Urinary bladder (tissue), 4 donors: ENCODE measurements at places on chromosomes 11 and 22. TPM values are rescaled to one million over a fixed set of nuclear protein-coding genes. Genes with fewer than 3 reads are reported as not detected.

The OR5B2 gene
- total RNA-seq = not detected

- no peak for DNase-seq
Observed at GRCh38 chr11:29321293-29322132, 695.3 kb downstream of the KCNA4 start.

The SLCO2B1 gene
- total RNA-seq = 11.7 TPM

DNA sequence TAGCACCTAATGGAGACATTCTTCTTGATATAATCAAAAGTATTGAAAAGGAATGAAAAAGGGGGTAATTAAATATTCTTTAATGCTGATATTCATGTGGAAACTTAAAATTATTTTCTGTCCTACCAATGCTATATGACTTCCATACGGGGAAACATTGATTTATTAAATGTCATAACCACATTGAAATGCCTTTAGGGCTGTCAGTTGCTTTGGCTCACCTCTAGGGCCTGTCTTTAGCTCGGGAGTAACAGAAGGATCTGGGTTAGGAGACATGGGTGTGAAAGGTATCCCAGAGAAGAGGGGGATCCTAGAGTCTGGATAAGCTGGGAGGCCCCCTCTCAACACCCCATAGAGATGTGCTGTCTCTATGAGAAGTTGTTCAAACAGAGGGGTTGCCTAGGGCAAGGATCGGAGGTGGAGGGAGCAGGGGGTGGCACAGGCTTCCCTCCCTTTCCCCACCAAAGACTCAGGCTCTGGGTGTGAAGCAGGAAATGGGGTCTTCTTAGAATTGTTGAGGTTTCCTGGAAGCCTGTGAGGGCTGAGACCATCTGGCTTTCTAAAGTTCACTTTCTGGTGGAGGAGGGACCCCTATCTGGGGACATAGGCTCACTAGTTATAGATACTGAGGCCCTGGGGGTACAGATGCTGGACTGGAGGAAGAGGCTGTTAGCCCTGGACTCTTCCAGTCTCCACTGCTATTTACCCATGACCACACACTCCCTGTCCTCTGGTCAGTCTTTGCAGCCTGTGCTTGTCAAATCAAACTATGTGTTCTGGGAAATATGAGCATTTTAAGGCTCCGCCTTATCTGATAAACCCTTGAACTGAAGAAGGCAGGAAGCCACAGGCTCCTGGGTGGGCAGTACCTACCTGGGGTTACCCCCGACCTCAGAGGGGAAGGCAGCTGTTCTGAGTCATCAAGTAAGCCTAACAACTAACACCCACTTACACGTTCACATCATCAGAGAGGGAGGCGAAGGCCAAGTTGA, 55.8 kb upstream of the RRAS2 start:
- no peak for DNase-seq

DNA sequence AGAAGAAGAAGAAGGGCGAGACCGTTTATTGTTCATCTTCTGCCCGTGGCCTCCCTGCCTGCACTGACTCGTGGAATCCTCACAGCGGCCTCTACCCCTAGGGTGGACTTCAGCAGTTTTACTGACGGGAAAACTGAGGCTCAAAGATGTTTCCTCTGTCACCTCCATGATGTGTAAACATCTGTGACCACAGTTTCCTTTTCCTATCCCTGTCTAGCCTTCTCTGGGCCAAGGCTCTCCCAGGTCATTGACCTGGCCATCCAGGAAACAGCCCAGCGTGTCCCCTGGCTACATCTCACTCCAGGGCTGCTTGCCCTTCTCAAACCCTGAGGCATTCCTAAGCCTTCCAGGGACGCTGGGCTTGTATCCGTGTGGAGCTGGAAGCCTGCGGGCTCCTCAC, 49.0 kb upstream of the GCAT start:
- DNase-seq = no peak

GRCh38 chr11:10274726-10275125, 19.3 kb downstream of the SBF2 start:
- DNase-seq = no peak

The H19 gene
- 6,669 TPM for total RNA-seq

DNA sequence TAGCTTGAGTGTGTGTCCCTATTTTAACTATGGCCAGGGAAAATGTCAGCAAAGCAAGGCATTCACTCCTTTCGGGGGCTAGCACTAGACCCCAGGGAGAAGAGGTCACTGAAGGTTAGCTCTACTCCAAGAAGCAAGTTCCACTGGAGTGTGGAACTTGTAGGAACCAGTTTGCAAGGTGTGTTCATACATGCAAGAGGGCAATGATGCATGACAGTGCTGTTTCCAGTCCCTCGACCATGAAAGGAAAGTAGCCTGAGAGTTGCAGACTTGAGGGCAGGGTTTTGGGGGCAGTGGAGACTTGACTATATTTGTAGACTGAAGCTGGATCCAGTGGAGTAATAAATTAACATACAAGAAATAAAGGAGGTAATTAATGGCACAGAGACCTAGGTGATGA, 21.6 kb upstream of the SLC36A4 start:
- no peak for DNase-seq

GRCh38 chr22:38981992-38982927, at the start of gene APOBEC3B:
APOBEC3B (plus strand) TSS chr22:38982347; CDS start chr22:38982454, 107 bp downstream.
- peak; percentile 89 for DNase-seq

DNA sequence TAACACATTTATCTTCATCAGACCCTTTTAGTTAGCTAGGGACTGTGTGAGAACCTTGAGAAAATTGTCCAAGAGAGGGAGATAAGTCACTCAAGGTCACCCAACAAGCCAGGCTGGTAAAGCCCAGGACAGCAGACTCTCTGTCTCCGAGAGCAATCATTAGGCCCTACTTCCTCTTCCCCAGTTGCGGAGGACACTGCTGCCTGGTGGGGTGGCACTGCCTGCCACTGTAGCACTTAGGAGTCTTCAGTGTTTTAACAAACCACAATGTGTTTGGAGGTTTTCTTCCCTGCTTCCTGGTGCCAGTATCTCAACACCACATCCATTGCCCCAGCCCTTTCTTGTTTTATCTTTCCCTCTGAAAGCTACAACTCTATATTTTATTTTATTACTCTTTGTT, 132.1 kb upstream of the LDLRAD3 start:
- DNase-seq = no peak

DNA sequence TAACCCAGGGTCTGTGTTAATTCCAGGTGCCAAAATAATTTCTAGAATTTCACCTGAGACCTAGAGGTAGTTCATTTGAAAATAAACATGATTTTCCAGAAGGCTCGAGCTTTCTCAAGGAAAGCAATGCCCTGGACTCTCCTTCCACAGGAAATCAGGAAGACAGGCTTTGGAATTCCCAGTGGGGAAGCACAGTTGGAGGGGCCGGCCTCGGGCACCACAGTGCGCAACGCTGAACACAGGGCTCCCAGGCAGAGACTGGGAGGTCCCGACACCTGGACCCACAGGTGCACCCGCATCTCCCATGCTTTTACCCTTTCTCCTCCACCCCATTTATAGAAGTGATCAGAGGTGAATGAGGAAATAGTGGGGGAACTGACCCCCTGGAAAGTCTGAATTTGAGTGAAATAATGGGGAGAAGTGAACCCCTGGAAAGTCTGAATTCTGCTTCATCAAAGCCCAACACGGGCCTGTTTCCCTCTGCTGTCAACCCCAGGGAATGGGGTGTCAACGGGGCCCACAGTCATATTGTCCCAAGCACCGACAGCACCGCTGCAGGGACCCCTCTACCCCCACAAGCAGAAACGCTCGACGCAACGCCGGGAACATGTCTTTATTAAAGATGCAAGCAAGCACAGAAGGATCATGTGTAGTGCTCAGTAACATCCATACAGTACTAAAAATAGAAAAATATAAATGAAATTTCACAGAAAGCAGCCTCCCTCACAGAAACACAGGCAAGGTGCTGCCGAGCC, 12.0 kb upstream of the EFCAB6 start:
- no peak for DNase-seq

DNA sequence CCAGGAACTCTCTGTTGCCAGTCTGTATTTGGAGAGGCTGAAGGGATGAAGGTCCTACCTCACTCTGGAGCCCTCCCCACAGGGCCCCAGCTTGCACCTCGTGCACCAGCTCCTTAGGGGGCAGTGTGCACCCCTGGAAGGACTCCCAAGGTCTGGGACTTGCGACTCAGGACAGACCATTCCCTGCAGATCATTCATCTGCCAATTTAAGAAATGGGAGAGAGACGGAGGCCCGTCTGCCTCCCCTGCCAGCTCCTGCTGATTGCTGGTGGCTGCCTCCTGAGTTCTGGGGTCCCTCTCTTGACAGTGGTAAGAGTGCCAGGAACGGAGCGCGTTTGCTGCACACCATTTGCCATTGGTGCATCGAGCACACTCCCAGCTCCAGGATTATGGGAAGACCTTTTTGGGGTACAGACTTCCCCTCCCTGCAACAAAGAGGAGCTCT, 27.4 kb upstream of the MALAT1 start:
- no peak for DNase-seq

DNA sequence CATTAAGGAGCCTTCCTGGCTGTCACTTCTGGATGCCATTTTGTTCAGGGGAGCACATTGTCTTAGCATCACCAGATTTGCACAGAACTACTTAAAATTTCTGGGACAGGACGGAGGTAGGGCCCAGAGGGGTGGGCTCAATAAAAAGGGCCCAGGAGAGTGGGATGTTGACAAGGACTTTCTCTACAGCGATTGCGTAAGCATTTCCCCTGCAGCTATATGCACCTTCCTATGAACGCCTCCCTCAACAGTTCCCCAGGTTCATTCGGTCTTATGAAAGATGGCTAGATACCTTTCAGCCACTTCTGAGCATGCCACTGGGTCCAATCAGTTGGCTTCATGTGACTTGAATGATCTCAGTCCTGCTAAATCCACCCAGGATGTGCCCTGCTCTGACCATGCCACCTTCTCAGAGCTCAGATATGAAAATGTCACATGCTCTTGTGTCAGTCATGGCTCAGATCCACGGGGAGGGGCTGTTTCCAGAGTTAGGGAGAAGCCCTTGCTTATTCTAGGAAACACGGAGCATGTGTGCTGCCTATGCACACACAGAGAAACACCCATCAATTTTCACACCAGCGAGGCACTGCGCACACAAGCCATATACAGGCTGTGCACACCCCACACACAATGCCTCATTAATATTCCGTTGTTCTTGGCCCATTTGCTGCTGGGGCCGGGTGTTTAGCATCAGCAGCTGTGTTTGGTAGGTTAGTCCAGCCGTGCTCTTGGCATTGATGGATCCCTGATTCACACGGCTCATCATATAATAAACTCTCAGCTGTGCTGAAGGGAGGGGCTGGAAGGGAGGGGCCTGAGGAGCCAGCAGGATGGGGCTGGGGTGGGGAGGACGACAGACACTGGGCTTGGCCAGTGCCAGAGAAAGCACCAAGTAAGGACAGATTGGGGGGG, 52.5 kb upstream of the NNMT start:
- DNase-seq = no peak

The TRIM49 gene
- not detected for total RNA-seq

The USP2 gene
- 1.1 TPM for total RNA-seq

The GPR83 gene
- total RNA-seq = 0.16 TPM

- peak; percentile 72 for DNase-seq
Observed at GRCh38 chr11:108121274-108122155, at the start of gene ACAT1. ACAT1 (plus strand) TSS chr11:108121567; CDS start chr11:108121607, 40 bp downstream.

The JAM3 gene
- total RNA-seq = 90.2 TPM

DNA sequence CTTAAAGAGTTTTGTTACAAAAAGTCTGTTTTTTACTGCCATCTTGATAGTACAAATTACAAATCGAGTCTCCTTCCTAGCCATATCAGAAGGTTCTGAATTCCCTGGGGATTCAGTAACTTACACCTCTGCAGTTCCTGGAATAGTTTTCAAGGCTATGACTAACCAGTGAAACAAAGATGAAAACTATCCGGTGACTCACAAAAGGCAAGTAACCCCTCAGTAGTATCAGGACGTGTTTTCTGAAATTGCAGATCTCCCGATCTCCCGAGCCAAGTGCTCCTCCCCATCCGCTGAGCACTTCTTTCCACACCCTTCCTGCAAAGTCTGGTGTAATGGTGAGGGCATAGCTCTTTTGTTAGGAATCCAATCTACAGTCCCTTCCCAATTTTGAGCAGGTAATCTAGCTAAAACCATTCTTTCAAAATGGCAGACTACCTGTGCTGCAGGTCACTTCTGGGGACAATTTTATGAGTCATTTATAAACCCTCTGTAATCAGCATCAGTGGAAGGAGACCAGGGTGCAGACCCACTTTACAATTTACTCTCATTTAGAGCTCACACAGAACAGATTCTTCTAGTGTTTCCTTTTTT, 7.7 kb downstream of the E2F8 start:
- DNase-seq = no peak

The ADORA2A gene
- 3.6 TPM for total RNA-seq

DNA sequence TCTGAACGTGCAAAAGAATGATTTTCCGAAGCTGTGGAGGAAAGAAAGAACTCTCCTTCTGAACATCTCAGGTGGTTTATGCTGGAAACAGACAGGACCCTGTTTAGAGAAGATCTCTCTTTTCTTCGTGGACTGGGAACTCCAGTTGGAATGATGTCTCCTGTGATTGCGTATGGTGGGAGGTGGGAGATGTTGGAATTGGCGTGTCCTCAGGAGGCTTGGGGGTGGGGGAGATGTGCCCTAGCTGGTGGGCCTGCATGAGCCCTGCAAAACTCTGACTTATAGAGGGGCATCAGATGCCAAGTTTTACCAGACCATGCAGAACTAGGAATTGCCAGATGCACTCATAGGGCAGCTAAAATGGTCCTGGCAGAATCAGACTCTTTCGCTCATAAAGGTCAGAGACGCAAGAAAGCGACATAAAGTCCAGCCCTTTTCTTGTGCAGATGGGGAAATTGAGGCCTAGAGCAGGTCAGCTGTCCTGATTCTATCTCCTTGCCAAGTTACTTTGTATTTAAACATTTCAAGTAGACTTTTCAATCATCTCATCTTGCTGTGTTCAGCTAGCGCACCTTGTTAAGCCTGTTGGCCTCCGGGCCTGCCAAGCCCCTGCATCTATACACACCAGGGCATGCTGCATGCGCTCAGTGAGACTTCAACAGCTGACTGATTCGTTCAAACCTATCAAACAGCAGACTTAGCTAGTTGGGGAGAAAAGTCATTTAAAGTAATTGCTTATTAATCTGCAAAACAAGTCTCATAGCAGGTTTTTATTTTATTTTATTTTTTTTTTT, 34.2 kb upstream of the EHF start:
- DNase-seq = no peak

- DNase-seq = no peak
Observed at GRCh38 chr22:21754523-21754922, 18.9 kb upstream of the YPEL1 start.

GRCh38 chr11:10164621-10165020, 129.4 kb downstream of the SBF2 start:
- DNase-seq = no peak

The CSF2RB gene
- 5.3 TPM for total RNA-seq
